SK-N-SH (cell line): ENCODE measurements at places on chromosomes 1 and 21. TPM values are rescaled to one million over a fixed set of nuclear protein-coding genes. Genes with fewer than 3 reads are reported as not detected.

- DNase-seq = no peak
These were observed 7.8 kb downstream of the TUFT1 start for GRCh38 chr1:151547900-151548230.

DNA sequence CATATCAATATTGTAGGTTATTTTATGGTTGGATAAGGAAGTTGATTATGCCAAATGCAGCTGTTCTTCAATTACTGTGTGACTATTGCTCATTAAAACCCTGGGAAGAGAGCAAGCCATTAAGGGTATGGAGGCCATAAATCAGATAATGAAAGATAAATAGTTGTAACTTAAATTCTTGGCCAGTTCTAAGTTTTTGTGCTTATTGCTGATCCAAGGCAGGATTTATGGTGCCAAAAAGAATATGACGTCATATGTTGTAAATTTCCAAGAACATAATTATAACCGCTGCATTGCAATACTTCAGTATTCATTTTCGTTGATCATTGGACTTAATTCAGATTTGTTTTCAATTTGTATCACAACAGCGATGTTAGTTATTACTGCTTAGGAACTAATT is 211.6 kb downstream of the LRRC40 start:
- DNase-seq = no peak

GRCh38 chr1:24427545-24427862 is 11.9 kb downstream of the NIPAL3 start:
- no peak for DNase-seq

DNA sequence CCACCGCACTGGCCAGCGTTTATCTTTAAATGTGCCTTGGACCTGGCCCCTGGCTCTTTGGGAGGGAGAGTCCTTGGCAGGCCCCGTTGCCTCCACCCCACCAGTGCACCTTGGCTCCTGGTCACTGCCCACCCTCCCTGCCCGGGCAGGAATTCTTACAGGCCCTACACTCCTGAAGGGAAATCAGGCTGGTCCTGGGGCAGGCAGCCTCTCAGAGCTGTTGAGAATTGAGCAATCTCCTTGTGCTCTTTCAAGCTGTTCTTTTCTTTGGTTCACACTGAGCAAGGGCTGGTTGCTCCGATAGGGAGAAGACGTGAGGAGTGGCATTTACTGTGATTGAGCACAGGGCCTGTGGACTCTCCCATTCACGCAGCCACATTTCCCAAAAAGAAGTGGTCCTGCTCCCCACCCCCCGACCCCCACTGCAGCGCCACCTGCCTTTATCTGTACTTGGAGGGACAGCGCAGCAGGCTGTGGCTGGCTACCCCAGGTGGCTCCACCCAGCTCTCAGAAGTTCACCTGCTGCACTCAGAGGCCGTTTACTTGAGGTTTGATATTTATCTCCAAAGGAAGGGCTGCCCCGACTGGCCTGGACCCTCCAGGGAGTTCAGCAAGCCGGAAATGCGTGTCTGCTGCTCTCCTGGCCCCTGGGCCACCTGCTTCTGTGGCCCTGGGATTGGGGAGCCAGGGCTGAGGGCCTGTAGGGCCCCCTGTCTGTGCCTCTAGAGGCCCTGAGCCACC is 47.8 kb downstream of the SKI start:
- DNase-seq = no peak

- peak; percentile 88 for DNase-seq
These were observed at the start of gene TLCD4 for GRCh38 chr1:95117207-95118066. Gene TLCD4 (plus strand): TSS chr1:95117355. CDS start chr1:95143902, 26,547 bp downstream.

- DNase-seq = no peak
These were observed 7.0 kb downstream of the PSMG1 start for GRCh38 chr21:39176271-39176709.

DNA sequence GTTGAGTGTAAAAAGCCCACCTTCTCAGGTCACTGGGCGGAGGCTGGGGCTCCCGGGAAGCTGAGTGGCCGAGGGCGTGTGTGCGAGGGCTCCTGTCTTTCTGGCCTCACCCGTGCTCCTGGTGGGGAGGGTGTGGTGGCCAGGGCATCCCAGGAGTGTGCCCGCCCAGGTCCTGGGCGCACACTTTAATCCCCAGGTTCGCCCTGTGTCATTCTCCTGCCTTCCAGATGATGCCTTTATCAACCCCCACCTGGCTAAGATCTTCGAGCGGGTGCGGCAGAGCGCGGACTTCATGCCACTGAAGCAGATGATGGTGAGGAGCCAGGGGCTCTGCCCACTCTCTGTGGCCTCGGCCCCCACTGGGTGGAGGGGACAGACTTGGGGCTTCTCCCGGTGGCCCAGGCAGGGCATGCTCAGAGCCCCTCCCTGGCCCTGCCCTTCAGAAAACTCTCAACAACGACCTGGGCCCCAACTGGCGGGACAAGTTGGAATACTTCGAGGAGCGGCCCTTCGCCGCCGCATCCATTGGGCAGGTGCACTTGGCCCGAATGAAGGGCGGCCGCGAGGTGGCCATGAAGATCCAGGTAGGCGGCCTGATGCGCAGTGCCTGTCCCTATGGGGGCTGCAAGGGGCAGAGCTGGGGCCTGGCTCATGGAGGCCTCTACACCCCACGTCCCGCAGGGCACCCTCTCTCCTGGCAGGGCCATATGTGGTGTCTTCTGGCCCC is 42.5 kb downstream of the COQ8A start:
- DNase-seq = peak; percentile 19

- no peak for DNase-seq
These were observed 48.4 kb downstream of the COLGALT2 start for GRCh38 chr1:183989078-183989577.

DNA sequence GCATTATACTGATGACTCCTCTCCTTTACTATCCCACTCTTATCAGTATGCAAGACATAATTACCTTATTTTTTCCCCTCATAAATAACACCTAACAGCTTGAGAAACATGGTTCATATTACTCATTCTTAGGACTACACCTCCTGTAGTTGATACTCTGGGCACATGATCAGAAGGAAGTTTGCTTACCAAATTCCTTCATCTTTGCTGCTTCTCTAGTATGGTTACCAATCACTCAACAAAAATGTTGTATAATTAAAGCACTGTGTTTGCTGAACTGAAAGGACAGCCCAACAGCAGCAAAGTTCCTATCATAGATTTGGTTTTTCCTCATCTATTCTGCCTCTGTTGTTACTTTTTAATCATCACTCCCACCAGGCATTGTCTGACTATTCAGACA is 586.3 kb downstream of the LRRIQ3 start:
- DNase-seq = no peak

DNA sequence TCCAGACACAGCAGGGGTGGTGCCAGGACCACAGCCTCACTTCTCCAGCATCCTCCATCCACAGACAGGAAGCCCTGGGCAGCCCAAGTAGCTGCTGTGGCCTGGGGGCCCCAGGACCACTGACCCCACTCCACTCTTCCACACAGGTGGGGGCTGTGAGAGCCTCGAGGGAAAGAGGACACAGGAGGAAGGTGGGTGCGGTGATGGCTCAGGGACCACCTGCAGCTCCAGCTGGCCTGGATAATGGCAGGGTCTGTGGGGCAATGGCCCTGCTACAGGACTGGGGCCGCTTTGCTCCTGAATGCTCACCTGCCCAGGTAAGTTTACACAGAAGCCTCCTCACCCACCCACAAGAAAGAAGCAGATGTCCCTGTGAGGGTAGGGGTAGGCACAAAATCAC is 18.3 kb upstream of the PRSS38 start:
- no peak for DNase-seq

- no peak for DNase-seq
These were observed 3.4 kb upstream of the TRIM11 start for GRCh38 chr1:228410015-228410414.

GRCh38 chr1:67170751-67171573 is 4.7 kb downstream of the IL23R start:
- no peak for DNase-seq

GRCh38 chr21:27043377-27043776 is 76.5 kb upstream of the ADAMTS5 start:
- DNase-seq = no peak

DNA sequence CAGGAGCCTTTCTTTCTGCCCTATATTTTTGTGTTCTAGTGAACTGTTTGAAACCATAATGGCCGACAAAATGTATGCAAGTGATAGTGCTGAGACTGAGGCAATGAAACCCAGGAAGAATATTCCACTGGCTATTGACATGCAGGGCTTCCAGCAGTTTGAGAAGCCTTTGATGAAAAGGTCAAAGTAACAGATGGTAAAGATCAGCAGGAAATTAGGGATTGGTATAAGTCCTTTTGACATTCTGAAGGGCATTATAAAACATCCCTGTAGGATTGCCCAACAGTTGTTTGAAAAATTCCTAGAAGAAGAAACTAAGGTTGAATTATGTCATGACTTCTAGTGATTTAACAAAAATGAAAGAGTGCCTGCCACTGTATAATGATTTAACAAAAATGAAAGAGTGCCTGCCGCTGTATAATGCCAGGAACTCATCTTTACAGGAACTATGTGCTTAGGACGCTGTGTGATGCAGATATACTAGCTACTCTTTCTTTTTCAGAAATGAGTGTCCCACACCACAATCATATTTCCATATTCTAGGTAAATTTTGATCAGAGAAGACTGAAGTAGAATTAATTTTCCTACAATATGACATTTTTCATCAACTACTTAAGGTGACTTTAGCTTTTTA is 283.9 kb upstream of the ST6GALNAC5 start:
- no peak for DNase-seq

GRCh38 chr1:46653405-46653958 is 14.7 kb downstream of the ATPAF1 start:
- DNase-seq = no peak

DNA sequence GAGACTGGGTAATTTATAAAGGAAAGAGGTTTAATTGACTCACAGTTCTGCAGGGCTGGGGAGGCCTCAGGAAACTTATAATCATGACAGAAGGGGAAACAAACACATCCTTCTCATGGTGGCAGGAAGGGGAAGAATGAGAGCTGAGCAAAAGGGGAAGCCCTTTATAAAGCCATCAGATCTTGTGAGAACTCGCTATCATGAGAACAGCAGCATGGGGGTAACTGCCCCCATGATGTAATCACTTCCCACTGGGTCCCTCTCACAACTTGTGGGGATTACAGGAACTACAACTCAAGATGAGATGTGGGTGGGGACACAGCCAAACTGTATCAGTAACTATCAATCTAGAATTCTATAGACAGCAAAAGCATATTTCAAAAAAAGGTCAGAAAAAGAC is 64.7 kb upstream of the ACTRT2 start:
- no peak for DNase-seq

- no peak for DNase-seq
These were observed 554 bp downstream of the EVA1C start for GRCh38 chr21:32413015-32413504.

DNA sequence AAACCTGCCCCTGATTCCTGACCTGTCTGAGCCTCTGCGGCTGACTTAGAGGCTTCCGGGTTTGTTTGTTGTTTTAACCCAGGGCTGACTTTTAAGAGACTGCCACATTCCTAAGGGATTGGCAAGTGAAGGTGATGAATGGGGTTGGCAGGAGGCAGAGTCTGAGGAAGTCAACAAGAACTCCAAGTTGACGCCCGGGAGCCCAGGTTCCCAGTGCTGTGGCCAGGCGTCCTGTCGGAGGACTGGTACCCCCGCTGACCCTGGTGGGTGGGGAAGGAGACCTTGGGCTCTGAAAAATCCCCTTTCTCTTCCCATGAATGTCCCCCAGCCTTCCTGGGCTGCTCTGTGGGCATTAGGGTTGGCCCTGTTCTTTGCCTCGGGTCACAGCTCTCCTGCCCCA is 19.7 kb upstream of the EPS8L3 start:
- DNase-seq = no peak

KMO gene
- not detected in 2 replicates for polyA plus RNA-seq

CLCA1 gene
- polyA plus RNA-seq = not detected in 2 replicates

FAF1 gene
- polyA plus RNA-seq = 8.7 and 9.7 TPM in 2 replicates

CCSAP gene
- polyA plus RNA-seq = 1.8 and 2.2 TPM in 2 replicates

SH2D1B gene
- not detected in 2 replicates for polyA plus RNA-seq

CRYBG2 gene
- polyA plus RNA-seq = 0.08 and 0.49 TPM in 2 replicates

CSMD2 gene
- polyA plus RNA-seq = 0.02 TPM in 1 of 2 replicates, not detected in the other

KIF2C gene
- polyA plus RNA-seq = 20.7 and 22.2 TPM in 2 replicates

MAP3K7CL gene
- polyA plus RNA-seq = 2.3 and 5.2 TPM in 2 replicates
